ENCODE measurements at places on chromosomes 6 and 20.

GRCh38 chr6:85672050-85672449 lies 29.4 kb upstream of the SYNCRIP start:
- DNase-seq: no peak

GRCh38 chr6:111480988-111481822 lies 1.8 kb downstream of the REV3L start:
- no peak for DNase-seq

- DNase-seq: no peak
Measured at GRCh38 chr6:162200945-162201690, 526.4 kb downstream of the PRKN start.

GRCh38 chr6:95593025-95593424 lies 15.7 kb downstream of the MANEA start:
- DNase-seq: no peak

DNA sequence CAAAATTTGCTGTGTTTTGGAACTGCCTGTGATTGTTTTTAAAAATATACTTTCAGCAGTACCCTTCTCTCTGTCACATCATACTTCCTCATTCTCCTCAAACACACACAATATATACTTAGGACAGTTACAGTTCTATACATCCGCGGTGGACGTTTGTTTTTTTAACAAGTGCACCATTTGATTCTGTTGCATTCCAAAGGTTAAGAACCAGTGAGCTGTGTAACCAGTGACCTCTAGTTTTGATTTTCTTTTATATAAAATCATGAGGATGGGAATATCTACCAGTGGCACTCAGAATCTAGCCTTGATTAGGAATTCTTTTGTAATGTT lies 152.8 kb downstream of the CARMIL1 start:
- no peak for DNase-seq

GRCh38 chr6:105608711-105609374 lies 206.0 kb upstream of the PREP start:
- no peak for DNase-seq

DNA sequence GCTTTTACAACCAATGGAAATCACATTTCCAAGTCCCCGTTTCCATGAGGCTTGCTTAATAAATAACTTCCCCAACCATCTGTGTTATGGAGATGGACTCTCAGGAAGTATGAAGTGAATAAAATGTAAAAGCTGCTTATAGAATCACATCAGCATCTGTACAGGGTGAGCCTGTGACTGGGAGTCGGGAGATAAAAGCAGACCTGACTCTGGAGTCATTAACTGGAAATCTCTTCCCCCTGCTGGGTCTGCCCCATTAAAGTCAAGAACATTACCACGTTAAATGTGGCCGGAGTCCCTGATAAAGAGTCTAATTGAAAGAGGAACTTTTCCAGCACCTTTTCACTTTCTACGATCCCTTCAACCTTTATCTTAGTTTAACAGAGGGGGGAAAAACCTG lies 368.5 kb downstream of the DOK5 start:
- DNase-seq: no peak

DNA sequence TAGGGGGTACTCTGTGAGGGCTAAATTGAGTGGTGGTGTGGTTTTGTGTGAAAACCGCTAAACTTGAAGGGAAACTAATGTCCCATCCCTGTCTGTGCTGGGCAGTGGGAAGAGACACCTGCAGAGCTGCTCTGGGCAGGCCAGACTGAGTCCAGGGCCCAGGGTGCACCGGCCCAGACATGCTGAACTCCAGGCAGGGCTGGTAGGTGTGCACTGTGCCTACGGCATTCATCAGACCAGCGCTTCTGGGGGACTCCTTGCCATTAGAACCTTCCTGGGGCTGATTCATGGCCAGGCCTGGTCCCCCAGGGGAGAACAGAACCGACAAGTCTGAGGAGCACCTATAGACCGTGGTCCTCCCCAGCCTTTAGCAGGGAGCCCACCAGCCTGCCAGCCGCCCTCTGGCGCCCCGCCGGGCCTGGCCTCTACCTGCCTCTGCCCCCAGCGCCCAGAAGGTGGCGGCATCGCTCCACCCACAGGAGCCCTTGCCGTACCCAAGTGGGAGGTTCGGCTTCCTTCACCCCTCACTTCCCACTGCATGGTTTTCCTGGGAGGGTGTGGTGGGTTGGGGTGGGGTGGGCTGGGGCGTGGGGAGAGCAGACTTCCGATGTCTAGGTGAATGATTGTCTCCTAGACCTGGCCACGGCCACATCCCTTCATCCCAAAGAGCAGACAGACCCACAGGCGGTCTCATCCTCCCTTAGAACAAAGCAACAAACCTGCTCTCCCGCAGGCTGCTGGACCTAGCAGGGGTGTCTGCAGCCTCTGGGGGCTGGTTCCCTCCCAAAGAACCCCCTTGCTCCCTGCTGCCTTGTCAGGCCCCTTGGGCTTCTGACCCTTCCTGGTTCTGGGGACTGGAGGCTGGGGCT lies 15.5 kb downstream of the CCDC167 start:
- DNase-seq: peak; percentile 68

DNA sequence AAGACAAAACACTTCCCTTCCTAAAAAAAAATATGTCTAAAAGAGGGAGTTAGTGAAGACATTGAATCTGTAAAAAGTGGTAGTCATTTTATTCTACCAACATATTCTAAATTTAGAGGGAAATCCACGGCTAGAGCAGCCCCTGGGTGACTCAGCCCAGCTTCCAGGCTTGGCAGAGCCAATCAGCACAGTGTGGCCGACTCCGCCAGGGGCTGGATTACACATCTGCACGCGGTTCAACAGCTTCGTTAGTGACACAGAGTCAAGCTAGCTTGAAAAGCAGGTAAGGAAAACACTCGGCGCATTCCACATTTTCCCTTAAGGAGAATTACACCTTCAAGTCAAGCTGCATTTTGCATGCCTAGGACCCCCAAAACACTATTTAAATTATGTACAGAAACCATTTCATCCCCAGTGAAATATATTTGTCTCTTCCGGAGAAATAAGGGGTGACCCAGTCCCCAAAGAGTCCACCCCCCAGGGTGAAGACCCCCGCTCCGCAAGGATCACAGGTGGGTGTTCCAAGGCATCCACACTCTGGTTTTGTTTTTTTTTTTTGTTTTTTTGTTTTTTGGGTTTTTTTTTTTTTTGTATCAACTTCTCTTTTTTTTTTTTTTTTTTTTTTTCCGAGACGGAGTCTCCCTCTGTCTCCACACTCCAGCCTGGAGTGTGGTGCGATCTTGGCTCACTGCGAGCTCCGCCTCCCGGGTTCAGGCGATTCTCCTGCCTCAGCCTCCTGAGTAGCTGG lies 58.4 kb upstream of the ARID1B start:
- no peak for DNase-seq

DNA sequence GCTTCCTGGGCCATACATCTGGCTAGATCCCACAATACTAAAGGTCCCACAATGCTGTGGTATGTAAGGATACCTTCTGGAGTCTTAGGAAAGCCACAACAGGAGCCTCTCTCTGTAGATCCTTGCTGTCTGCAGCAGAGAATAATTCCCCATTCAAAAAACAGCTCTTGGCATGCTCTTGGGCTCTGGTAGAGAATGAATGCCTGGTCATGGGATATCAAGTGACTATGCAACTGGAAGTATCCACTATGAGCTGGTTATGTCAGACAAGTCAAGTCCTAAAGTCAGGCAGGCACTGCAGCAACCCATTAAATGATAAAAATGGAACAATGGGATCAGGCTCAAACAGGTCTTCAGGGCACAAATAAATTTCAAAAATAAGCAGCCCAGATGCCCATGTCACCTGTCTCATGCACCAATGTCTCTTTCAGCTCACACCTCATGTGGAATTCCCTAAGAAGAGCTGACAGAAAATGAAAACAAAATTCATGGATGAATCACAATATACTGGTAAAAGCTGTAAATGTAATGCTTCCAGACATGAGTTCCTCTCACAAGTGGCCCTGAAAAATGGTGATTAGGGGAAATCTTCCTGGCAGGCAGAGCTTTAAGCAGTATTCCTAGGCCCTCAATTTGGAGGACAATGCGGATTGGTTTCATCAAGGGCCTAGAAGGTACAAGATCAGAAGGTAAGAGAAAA lies 4.3 kb downstream of the AK9 start:
- DNase-seq: no peak

GRCh38 chr20:50632701-50633100 lies 58.6 kb downstream of the RIPOR3 start:
- DNase-seq: no peak

- DNase-seq: no peak
Measured at GRCh38 chr6:113733381-113733780, 123.8 kb upstream of the MARCKS start.

- no peak for DNase-seq
Measured at GRCh38 chr6:125107896-125108295, 45.7 kb upstream of the TPD52L1 start.

DNA sequence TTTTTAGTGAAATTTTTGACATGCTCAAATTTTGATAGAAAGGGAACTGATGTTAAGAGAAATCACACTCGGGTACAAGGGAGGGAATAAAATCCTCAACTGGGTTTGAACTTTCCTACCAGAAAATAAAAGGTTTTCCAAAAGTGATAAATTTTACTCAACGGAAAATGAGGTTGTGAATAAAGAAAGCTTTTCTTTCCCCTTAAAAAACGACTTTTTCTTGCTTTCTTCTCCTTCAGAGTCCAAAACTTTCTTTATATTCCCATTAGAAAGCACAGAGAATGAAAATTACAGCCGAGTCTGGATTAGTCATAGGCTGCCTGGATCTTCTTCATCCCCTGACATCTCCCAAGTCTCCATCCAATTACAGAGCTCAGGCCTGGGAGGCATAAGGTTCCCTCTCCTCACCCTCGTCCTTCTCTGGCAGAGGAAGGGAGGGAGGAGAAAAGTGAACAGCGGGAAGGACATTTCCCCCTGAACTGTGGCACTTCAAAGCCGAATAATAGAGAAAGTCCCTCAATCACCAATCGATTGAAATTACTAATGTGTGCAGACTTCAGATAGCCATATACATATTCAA lies 28.1 kb upstream of the QKI start:
- DNase-seq: no peak

- no peak for DNase-seq
Measured at GRCh38 chr6:4612636-4613171, 163.5 kb upstream of the CDYL start.

GRCh38 chr20:15220009-15220656 lies 882.7 kb upstream of the FLRT3 start:
- no peak for DNase-seq

DNA sequence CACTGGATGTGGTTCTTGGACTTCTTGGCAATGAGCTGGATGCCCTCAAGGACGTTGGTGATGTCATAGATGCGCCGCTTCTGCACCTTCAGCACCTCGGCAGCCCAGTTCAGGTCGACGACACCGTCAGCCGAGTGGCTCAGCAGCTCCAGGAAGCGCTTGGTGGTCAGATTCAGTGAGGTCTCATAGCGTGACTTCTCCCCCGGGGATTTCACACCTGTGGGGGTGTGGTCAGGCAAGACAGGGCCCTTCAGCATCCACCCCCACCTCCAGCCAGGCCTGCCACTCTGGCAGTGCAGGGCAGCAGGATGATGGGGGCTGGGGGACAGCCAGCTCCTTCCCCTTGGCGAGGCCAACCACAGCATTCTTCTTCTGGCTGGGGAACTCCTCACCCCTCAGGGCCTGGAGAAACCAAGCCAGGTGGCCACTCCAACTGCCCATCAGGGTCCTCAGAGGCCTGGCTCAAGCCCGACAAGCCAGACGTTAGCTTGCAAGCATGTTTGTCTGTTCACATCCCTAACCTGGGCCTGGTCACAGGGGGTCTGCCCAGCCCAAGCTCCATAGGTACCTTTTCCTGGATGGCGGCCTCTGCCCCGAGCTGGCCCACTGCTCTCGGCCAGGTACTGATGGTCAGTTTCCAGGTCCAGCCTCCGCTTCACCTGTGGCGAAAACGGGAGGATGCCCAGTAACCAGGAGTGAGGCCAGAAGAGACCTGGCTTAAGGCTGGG lies 5.7 kb upstream of the NECAB3 start:
- no peak for DNase-seq

- DNase-seq: no peak
Measured at GRCh38 chr6:134295953-134296553, 21.9 kb downstream of the SGK1 start.

DNA sequence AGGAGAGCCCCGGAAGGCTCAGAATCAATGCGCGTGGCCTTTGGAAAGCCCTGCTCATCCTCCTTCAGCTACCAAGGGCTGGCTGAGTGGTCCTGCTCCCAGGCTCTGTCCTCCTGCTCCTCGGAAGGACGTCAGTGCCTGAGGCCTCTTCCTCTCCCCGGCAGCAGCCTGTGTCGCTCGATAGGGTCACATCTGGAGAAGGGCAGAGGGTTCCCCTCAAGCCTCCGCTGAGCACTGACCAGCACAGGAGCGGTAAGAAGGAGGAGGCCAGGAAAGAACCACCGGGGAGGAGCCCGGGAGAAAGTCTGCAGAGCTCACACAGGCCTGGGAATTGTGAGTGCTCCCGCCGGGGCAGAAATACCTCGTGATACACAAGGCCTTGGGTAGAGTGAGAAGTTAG lies 21.2 kb downstream of the KIF25 start:
- no peak for DNase-seq

DNA sequence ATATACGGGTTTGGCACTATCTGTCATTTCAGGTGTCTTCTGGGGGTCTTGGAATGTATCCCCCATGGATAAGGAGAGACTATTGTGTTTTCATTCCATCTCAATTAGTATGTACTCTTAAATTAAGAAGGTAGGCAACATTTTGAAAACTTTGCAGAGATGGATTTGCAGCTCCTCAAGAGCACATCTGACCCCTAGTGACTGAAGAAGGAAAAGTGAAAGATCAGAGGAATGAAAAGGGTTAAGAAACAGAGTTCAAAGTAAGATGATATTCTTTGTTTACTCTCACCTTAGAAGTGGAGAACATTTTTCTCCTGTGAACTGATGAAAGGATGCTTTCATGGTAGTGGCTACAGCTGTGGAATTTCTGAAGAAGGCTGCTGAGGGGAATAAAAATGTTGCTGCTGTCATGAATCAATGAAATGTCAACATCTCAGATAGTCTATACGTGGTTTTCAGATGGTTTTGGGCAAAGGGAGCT lies 41.5 kb downstream of the SH3BGRL2 start:
- no peak for DNase-seq

DNA sequence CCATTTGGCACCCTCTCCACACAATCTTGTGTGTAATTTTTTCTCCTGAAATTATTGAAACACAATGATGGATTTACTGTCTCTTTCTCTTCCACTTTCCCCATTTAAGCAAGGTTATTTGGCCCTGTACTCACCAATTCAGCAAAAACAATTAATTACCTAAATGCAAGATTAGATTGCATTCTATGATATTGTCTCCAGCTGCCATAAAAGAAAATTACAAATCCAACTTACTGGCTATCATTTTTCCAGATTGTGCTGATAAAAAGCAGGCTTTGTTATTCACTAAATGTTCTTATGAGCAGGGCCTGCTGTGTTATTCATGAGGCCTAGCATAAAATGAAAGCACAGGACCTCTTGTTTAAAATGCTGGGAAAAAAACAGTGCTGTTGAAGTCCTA lies 95.8 kb upstream of the IRAK1BP1 start:
- DNase-seq: no peak

- no peak for DNase-seq
Measured at GRCh38 chr6:138593124-138593877, 94.0 kb upstream of the NHSL1 start.

DNA sequence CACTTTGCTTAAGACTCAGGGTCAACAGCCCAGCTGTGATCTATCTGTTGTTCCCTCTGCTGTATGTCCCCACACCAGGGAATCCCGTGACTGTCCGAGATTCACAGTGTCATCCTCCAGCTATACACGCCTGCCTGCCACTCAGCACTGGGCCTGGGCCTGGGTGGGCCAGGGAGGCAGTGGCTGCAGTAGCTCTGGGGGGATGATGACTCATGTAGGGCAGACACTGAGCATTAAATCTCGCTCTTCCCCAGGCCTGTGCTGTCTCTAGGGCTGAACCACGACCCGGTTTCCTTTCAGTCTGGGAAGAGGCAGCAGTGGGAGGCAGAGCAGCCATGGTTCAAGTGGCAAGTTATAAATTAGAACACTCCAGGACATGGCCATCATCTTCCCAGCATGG lies 173.9 kb downstream of the LRFN2 start:
- DNase-seq: no peak
